ENCODE measurements at places on chromosomes 2 and 18.

DNA sequence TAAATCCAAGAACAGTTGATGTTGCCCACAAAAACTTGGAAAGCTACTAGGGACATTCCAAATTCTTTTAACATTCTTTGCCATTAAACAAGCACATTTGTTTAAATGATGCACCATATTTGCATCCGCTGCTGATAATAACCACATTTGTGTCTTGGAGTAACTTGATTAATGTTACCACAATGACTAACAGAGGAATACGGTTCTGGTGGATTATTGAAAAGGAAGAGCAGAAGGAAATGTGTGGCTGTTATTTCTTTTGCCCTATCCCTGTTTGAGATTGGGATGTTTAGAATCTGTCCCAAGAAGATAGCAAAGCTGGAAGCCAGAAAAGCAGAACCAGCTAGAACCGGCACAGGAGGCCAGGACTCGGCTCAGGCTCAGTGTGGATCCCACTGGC, 39.2 kb upstream of the RASGRP3 start:
- no peak for DNase-seq

DNA sequence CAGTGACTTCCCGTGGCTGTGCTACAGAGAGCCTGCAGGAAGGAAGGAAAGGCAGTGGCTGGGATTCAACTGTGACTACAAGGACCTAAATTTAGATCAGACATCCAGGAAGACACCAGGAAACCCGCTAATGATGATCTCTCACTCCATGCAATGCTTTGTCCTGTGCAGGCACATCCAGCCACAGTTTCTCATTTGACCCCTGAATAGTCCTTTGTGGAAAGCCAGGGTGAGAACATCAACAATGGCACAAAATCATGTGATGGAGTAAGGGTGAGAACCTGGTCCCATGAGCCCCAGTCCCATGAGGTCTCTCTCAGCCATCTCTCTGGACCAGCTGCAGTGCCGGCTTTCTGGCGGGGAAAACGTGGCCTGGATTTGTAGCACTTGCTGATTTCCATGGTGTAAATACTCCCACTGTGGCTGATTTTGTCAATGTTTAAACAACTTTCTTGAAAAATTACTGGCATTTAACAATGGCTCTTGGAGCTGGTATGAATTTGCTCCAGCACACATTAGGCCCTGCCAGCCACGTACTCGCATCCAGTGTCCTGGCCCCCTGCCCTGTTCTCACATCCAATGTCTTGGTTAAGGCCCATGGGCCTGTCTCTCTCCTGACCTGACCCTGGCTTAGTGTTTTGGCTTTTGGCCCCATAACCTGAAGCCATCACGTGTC, 159.0 kb upstream of the HAAO start:
- no peak for DNase-seq

- no peak for DNase-seq
Measured at GRCh38 chr2:112483042-112483473, 1.1 kb downstream of the TTL start.

DNA sequence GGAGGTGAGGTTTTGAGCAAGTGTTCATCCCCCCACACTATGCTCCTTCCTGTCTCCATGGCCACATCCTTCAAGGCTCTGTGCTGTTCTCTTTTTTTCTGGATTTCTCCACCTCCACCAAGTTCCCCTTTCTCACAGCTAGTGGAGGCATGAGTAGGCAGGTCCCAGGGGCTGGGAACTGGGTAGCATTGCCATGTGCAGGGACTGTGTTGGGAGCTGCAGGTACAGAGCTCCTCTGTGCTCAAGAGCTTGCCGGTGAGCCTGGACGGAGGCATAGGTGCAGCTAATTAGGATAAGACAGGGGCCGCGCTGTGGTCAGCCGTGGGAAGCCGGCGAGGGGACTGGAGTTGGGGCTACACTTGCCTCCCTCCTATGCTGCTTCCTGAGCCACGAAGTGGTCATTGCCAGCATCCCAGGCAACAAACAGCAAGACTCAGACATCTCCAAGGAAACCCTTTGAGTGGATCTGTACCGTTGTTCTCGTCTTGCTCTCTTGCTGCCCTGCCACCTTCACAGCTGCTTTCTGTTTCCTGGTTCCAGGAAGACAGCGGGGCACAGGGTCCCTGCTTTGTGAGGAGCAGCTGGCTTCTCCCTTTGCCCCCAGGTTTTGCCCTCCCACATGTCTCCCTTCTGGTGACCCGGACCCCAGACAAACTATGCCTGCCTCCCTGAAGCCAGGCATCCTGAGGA, 36.9 kb downstream of the ATOH8 start:
- no peak for DNase-seq

GRCh38 chr2:105627534-105627933, 117.2 kb upstream of the NCK2 start:
- DNase-seq: no peak

DNA sequence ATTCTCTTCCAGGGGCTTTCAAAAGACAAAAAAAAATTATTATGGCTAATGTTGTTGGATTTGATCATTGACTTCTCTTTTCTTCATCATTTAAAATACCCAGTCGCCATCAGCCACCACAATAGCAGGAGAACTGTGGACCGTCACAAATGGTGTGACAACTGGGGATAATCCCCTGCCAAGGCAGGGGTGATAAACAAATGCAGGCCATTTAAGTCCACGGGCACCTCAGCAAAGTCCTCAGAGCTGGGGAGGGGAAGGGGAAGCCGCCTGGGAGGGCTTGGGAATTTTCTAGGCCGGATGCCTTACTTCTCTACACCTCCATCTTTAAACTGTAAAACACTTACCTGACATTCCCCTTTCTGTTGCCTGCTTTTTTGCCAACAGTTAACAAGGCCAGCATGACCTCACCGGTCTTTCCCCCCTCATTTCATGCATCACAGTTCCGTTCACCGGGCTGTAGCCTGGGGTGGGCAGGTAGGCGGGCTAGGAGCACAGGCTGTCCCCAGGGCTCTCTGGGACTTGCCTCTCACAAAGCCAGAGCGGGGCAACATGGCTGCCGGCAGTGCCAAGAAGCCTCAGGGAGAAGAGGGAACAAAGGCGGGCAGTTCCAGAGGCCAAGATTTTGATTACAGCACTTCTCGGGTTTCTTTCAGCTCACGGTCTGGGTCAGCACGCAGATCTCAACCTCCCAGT, 820.4 kb downstream of the BCL11A start:
- no peak for DNase-seq

- no peak for DNase-seq
Measured at GRCh38 chr2:231672617-231673347, 35.5 kb upstream of the PTMA start.

DNA sequence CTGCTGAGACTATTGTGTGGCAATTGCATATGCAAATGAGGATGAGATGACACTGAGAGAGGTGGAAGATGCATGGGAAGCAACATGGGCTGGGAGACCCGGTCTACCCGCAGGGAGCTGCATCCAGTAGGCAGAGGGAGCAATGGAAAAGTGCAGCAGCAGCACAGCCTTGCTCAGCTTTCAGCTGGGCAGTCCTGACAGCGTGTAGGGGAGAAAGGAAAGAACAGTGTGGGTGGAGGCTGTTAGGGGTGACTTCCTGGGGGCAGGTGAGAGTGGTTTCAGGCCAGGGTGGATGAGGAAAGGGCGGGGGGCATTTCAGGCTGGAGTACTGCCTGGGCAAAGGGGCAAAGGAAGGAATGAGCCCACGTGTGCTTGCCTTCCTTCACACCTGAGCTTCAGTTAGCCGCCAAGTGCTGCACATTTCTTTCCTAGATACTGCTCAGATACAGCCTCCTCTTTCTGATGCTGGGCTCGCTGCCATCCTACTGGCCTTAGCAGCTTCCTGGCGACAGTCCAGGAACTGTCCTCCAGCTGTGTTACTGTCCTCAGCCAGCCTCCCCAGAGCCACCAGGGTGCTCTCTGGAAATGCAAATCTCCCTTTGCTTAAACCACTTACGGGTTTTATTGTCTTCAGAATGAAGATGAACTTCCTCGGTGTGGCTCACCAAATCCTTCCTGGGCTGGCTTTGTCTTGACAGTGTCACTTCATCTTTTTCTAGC, 276.3 kb downstream of the TSN start:
- DNase-seq: peak; percentile 28

DNA sequence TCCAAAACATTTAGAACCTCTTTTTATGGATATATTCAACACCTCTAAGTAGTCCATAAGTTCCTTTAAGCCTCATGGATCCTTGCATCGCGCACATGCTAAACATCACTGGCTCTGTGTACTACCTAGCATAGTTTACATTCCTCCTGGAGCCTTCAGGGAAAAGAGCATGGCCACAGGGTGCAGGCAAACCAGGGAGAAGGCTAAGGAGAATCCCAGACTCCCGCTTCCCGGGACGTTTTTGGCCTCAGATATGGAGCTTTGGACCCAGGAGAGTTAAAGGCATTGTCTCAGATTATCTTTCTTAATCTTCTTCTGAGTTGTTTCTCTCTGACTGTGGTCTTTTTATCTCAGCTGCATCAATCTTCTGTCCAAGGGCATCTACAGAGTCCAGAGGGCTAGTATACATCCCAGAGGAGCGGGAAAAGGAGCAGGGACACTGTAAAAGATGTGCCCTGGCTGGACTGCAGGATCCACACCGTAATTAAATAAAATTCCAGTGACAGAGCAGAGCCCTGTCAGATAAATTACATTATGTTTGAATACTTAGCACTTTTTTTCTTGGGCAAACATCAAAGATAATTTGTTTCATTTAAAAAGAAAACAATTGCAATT, 36.9 kb downstream of the RIT2 start:
- no peak for DNase-seq

DNA sequence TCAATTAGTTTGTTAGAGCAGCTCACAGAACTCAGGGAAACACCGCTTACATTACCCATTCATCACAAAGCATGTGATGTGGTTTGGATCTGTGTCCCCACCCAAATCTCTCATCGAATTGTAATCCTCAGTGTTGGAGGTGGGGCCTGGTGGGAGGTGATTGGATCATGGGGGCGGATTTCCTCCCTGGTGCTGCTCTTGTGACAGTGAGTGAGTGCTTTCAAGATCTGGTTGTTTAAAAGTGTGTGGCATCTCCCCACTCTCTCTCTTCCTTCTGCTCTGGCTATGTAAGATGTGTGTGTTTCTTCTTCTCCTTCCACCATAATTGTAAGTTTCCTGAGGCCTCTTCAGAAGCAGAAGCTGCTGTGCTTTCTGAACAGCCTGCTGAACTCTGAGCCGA, 63.5 kb upstream of the AGPS start:
- no peak for DNase-seq

DNA sequence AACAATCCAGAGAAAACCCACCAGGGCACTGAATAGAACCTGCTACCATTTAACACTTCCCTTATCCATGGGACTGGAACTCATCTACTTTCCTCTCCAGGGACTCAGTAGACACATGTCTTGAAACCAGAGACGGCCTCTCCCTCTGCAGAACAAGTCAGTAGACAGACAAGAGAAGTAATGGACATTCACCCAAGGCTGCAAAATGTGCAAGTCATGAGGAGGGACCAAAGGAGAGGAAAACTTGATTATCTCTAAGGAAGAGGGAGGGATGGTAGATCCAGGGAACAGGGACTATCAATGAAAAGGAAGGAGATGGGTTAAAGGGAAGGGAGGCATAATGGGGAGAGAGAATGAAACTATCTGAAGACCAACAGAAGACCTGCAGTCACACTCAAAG, 5.3 kb upstream of the TTC39C start:
- no peak for DNase-seq

DNA sequence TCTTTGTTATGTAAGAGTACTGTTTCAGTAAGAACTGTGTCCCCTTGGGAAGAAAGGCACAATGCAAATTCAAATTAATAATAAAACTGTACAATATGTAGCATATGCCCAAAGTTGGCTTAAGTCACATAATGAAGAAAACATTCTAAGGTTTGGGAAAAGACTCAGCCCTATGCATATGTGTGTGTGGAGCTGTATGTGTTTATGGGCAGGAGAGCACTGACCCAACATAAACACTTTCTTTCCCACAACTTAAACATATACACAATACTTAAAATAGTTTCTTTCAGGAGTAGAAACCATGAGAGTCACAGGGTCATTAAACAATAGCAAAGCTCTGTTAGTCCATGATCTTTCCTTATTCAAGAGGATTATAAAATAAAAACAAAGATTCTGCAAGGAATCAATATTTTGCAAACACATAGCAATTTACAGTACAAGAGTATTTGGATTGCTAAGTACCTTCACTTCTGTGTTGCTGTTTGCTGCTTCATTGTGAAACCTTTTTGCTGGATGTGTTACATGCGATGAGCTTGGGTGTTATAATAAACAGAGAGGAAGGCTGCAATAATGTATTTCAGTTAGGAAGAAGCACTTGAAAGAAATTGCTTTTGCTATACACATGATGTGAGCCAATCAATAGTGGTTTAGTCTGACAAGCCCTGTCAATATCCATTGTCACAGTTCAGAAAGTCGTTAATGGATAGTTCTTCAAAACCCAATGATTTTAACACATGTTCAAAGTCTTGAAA, 347.3 kb downstream of the ARHGAP15 start:
- no peak for DNase-seq

GRCh38 chr2:187422282-187422681, 25.8 kb downstream of the CALCRL start:
- DNase-seq: no peak

GRCh38 chr18:79395761-79396404, at the start of gene NFATC1:
Gene NFATC1 (plus strand): TSS chr18:79395930. CDS start chr18:79396225, 295 bp downstream.
- DNase-seq: peak; percentile 84

DNA sequence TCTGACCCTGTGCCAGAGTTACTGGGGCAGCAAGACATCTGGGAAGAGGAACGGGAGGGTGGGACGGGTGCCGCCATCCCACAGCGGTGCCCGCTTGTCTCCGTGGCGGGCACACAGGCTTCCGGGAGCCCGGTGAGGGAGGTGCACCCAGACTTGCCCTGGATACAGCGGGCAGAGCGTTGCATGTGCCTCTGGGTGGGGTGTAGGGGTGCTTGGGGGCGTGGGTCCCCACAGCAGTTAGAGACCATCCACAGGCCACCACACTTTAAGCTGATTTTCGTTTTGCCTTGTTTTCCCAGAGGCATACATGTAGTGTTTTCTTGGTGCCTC, 45.1 kb downstream of the SH3BP4 start:
- DNase-seq: no peak

GRCh38 chr2:160085662-160086061, 23.2 kb upstream of the PLA2R1 start:
- DNase-seq: no peak

DNA sequence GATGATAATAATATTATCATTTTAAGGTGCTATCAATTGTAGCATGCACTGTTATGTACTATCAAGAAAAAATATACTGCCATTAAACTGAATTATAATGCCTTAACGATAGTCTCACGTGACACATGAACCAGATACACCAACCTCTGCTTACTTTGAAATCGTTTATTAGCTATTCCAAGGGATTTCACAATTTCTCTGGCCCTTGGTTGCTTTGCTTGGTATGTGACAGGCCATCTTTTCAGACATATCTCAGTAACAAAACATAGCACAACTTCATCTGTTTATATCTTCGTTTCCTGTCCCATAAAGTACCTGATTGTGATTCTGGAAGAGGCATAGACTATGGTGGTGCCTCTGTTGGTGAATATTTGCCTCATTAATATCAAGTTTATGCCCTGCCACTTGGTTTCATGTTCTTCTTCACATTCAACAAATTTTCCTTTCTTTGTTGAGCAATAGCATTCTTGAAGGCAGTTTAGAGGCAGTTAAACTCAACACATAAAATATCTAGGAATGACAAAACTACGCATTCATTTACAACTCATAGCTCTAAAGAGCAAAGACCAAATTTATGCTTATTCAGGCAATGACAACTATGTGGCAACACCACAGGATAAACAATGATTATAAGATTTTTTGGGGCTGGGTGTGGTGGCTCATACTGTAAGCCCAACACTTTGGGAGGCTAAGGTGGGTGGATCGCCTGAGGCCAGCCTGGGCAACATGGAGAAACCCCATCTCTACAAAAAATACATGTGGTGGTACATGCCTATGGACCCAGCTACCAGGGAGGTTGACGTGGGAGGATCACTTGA, 84.3 kb downstream of the MCFD2 start:
- DNase-seq: no peak

GRCh38 chr2:34251578-34251977, 652.5 kb upstream of the FAM98A start:
- DNase-seq: no peak
